Activated T-helper 1 cell treated with Interleukin-2 at 50 U/mL for 16 hours (primary cell): ENCODE measurements at places on chromosomes 1 and 21.

GRCh38 chr1:3718764-3719163, 33.5 kb upstream of the CCDC27 start:
- no peak for DNase-seq

GRCh38 chr1:186616511-186616910, 63.7 kb downstream of the PTGS2 start:
- DNase-seq = no peak

GRCh38 chr1:2560299-2561073, 4.3 kb downstream of the TNFRSF14 start:
- no peak for DNase-seq

GRCh38 chr1:176118985-176119384, 88.1 kb downstream of the COP1 start:
- DNase-seq = no peak

DNA sequence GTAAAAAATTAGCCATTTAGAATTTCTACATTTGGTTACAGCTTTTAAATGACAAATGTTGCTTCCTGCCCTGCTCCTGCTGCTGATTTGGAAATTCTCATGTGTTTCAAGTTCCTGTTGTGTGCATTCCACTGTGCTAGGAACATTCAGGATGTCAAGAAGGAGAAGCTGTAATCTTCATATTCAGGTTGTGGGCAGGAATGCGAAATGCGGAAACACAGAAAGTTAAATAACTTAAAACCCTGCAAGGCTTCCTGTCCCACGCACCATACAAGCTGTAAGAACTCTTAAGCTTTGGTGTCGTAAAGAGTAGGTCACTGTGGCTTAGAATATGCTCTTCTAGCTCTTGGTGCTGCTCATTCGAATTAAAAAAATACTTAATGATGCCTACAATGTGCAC, 52.6 kb downstream of the S100B start:
- DNase-seq = no peak
